ENCODE measurements at places on chromosomes 2 and 18.

DNA sequence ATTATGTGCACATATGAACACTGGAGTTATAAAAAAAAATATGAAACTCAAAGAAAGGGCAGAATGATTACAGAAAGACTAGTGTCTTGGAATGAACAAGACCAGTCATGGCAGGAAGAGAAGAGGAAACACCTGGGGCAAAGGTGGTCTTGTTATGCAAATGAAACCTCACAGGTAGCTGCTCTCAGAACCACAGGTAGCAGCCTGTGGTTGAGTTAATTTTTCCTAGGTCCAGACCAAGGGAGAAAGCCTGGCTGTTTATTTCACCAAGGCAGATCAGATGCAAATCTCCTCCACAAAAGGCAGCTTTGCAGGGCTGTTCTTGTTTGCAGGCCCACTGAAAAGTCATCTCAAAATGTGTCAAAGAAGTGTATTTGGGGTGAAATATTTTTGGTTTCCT is 785.8 kb downstream of the RNF144A start:
- H3K27ac ChIP-seq: no peak overlapping the region
- H3K36me3 ChIP-seq: no peaks in the 10 kb centered on the region
- H3K27me3 ChIP-seq: no peaks in the 10 kb centered on the region
- no peak for DNase-seq
- no peaks in the 10 kb centered on the region for H3K4me1 ChIP-seq

DNA sequence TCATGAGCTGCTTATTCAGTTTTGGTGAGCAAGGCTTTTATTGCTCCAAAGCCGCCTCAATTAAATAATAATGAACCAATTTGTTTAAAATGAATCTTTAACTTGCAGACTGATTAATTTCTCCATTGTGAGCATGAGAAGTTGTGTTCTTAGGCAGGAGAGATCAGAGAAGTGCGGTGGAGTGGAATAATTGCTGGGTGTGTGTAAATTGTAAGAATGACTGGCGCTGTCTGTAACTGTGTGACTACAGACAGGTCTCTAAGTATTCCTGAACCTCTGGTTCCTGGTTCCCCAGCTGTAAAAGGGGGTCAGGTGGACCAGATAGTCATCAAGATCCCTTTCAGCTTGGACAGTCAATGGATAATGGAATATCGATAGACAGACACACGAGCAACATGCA is 98.0 kb upstream of the EFEMP1 start:
- H3K4me1 ChIP-seq: no peaks in the 10 kb centered on the region
- H3K27ac ChIP-seq: no peak overlapping the region
- DNase-seq: no peak
- H3K36me3 ChIP-seq: no peaks in the 10 kb centered on the region

DNA sequence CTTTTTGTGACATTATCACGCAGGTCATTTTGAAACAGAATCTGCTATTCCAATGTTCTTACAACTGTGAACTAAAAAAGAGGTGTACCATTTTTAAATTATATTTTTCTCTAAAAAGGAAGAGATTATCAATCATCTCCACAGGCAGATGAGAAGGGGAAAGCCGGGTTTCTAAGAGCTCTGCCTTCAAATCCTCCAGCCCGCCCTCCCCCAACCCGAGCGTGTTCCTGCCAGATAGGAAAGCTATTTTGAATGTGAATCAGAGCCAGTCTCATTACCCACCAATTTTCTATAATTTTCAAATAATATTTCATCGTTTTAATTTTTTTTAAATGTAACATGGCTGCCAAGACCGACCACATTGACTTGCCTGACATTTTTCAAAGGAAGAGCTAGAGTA is 65.9 kb downstream of the KCNF1 start:
- no peaks in the 10 kb centered on the region for H3K36me3 ChIP-seq
- no peaks in the 10 kb centered on the region for H3K4me1 ChIP-seq
- H3K27me3 ChIP-seq: no peaks in the 10 kb centered on the region
- H3K27ac ChIP-seq: no peak overlapping the region
- no peak for DNase-seq

GRCh38 chr2:99420751-99421299 is 69.0 kb downstream of the REV1 start:
- peak overlapping the region; percentile 6 for H3K27ac ChIP-seq
- H3K4me3 ChIP-seq: no peak overlapping the region
- H3K27me3 ChIP-seq: no peaks in the 10 kb centered on the region
- H3K4me1 ChIP-seq: peaks cover 6% of the 10 kb centered on the region

- H3K4me3 ChIP-seq: no peak overlapping the region
- no peak overlapping the region for H3K27ac ChIP-seq
- no peaks in the 10 kb centered on the region for H3K36me3 ChIP-seq
- no peak for DNase-seq
Measured at GRCh38 chr2:227152093-227152766, 11.8 kb downstream of the COL4A4 start.

DNA sequence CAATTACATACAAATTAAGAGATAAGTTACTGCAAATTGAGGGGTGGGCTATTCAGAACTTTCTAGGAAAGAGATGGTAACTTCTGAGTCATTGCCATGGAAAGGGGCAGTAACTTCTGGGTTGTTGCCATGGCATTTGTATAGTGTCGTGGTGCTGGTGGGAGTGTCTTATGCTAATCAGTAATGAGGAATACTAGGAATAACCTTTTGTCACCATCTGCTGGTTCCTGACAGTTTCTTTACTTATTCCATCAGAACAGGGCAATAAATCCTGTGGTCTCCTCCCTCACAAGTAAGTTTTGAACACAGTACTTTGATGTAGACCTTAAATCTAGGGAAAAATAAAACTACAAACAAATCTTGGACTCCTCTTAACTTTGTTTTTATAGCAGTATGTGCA is 435.4 kb downstream of the BCL11A start:
- DNase-seq: no peak
- H3K36me3 ChIP-seq: no peaks in the 10 kb centered on the region
- no peaks in the 10 kb centered on the region for H3K27me3 ChIP-seq

DNA sequence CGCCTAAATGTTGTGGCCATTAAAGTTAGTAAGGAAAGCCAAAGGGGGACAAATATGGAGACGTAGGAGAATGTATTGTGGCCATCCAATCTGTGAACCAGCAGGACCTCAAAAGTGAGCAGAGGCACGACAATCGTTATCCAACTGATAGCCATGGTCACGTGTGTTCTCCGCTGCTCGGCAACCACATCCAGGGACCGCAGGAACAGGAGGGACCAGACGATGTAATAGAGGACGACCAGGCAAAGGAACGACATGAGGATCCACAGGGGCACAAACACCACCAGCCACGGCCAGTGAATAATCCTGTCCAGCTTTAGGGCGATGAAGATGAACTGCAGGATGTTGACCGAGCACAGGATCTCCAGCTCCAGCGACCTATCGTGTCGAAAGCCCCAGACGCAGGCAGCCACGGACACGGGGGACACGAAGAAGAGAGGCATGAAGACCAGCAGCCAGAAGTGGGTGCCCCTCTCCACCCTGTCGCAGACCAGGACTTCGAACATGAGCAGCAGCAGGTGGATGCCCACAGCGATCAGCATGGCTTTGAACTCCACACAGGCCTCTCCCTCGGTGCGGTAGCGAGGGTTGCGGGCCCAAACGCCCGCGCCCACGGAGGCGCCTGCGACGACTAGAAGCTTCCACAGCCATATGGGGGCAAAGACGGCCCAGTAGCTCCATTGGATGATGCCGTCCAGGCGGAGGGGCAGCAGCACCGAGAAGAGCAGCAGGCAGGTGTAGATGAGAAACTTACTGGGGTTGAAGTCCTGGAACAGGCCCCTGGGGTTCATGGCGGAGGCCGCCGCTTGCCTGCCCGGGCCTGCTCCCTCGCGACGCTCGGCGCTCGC is 790 bp downstream of the TMEM185B start:
- DNase-seq: no peak
- peaks cover 5% of the 10 kb centered on the region for H3K4me1 ChIP-seq
- peak overlapping the region; percentile 92 for H3K4me3 ChIP-seq

DNA sequence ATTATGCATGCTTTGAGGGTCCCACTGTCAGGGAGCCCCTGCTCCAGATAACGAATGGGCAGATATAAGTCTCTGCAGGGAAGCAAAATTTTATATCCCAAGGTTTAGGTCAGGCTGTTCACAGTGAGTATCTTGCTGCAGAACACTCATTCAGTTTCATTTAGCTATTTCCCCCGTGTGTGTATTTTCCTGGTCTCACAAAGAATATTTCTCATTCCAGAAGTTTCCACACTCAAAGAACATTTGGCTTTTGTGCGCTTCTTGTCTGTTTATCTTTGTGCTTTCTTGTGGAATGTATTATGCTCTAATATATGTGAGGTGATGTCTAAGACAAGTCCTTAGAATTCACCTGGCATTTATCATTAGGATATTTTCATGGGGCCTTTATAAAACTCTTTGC is 140.4 kb upstream of the MMADHC start:
- no peak for DNase-seq
- no peak overlapping the region for H3K27ac ChIP-seq
- H3K4me1 ChIP-seq: peaks cover 4% of the 10 kb centered on the region
- no peaks in the 10 kb centered on the region for H3K27me3 ChIP-seq

- no peaks in the 10 kb centered on the region for H3K4me1 ChIP-seq
- no peaks in the 10 kb centered on the region for H3K36me3 ChIP-seq
- no peak overlapping the region for H3K4me3 ChIP-seq
- no peak overlapping the region for H3K27ac ChIP-seq
Measured at GRCh38 chr2:133791191-133791590, 222.9 kb upstream of the NCKAP5 start.

DNA sequence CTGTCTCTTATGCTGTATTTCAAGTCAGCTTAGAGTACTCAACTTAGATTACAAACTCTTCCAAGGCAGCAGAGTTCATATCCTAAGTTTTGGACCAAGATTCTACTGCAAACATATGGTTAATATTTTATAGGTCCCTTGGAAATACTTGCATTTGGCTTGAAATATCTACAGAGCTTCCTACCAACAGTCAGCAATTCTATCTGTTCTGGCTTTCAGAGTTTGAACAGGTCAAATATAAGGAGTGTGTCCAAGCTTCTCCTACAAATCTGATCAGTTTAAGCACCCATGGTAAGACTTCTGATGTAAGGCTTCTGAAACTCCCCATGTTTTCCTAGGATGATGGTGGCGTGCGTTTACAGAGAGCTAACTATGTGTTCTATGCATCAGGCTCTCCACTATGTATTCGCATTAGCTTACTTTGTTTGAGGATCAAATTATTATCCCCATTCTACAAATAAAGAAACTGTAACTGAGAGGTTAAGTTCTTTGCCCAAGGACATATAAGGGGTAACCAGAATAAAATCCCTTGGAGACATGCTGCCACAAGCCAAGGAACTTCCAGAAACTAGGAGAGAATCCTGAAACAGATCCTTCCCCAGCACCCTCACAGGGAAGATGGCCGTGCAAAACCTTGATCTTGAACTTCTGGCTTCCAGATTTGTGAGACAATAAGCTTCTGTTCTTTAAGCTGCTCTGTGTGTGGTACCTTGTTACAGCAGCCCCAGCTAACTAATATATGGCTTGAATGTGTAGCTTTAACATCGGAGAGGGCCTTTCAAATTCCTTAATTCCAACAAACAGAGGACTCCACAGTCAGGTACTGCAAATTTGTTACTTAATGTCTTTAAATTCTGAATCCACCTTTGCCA is 55.1 kb downstream of the ATP8B1 start:
- no peaks in the 10 kb centered on the region for H3K4me1 ChIP-seq
- DNase-seq: no peak
- H3K27ac ChIP-seq: no peak overlapping the region
- no peak overlapping the region for H3K4me3 ChIP-seq
- H3K36me3 ChIP-seq: no peaks in the 10 kb centered on the region

DNA sequence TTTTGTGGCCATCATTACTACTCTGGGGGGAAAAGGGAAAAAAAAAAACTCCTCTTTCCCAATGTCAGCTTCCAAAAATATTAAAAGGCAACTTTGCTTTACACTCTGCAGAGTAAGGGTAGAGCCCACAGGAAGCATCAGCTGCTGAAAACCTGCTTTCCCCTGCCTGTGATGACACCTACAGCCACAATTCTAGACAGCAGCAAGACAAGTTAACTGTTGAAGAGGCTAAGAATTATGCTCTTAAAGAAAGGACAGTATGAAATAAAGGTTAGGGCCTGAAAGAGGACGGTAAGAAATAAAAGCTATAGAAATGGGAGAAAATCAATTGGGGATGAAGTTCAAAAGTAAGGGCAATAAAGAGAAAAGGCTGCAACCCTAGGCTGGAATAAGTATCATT is 3.0 kb downstream of the PDE11A start:
- H3K4me3 ChIP-seq: no peak overlapping the region
- peaks cover 7% of the 10 kb centered on the region for H3K4me1 ChIP-seq
- H3K27ac ChIP-seq: no peak overlapping the region

- H3K36me3 ChIP-seq: no peaks in the 10 kb centered on the region
- H3K4me3 ChIP-seq: no peak overlapping the region
- H3K27me3 ChIP-seq: no peaks in the 10 kb centered on the region
- DNase-seq: no peak
- no peak overlapping the region for H3K27ac ChIP-seq
Measured at GRCh38 chr2:12588986-12589385, 127.8 kb upstream of the TRIB2 start.

GRCh38 chr2:133484106-133484505 is 84.2 kb downstream of the NCKAP5 start:
- no peak overlapping the region for H3K27ac ChIP-seq
- H3K4me3 ChIP-seq: no peak overlapping the region
- no peaks in the 10 kb centered on the region for H3K4me1 ChIP-seq
- DNase-seq: no peak
- no peaks in the 10 kb centered on the region for H3K36me3 ChIP-seq

- H3K27ac ChIP-seq: peak overlapping the region; percentile 27
- no peaks in the 10 kb centered on the region for H3K27me3 ChIP-seq
- no peak overlapping the region for H3K4me3 ChIP-seq
- no peaks in the 10 kb centered on the region for H3K36me3 ChIP-seq
Measured at GRCh38 chr2:182852090-182852489, 14.3 kb downstream of the FRZB start.

- no peaks in the 10 kb centered on the region for H3K4me1 ChIP-seq
- no peak for DNase-seq
- H3K4me3 ChIP-seq: no peak overlapping the region
Measured at GRCh38 chr2:98334439-98335078, 11.7 kb upstream of the CNGA3 start.

GRCh38 chr2:88669482-88670214 is 21.8 kb upstream of the RPIA start:
- no peaks in the 10 kb centered on the region for H3K36me3 ChIP-seq
- no peak overlapping the region for H3K4me3 ChIP-seq
- H3K27ac ChIP-seq: no peak overlapping the region

DNA sequence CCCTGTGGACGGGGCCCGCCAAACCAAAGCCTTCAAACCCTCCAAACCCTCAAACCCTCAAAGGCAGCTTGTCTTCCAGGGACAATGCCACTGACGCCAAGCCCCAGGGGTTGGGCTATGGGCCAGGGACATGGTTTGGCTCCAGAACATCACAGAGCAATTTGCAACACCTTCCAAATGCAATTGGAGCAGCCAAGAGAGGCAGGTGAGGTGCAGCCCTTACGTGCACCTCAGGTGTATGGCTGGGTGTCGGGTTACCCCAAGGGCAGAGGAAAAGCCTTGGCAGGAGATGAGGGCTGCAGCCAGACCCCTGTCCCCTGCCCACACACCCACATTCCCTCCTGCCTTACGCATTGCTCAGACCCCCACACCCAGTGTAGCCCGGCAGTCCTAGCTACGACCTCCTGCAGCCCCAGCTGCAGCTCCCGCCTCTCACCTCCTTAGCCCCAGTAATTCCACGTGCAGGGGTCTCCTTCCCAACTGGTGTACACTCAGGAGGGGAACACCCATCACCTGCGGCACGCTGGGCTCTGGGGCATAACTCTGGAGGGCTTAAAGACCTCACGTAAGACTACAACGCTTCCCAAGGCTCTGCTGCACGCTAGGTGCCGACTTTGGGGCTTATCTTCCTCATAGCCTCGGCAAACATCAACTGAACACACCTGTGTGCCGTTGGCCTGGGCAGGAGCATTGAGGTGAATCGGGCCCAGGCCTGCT is 88.7 kb downstream of the TFCP2L1 start:
- no peak overlapping the region for H3K27ac ChIP-seq
- no peaks in the 10 kb centered on the region for H3K36me3 ChIP-seq
- H3K27me3 ChIP-seq: no peaks in the 10 kb centered on the region

Measured in heart right ventricle (tissue), 16 donors.